ENCODE measurements at places on chromosomes 6 and 20.

- peak; percentile 36 for DNase-seq
Measured at GRCh38 chr6:46015119-46015968, at the start of gene CLIC5. Gene CLIC5 (minus strand): TSS chr6:46015860. CDS start chr6:46015542, 318 bp downstream.

DNA sequence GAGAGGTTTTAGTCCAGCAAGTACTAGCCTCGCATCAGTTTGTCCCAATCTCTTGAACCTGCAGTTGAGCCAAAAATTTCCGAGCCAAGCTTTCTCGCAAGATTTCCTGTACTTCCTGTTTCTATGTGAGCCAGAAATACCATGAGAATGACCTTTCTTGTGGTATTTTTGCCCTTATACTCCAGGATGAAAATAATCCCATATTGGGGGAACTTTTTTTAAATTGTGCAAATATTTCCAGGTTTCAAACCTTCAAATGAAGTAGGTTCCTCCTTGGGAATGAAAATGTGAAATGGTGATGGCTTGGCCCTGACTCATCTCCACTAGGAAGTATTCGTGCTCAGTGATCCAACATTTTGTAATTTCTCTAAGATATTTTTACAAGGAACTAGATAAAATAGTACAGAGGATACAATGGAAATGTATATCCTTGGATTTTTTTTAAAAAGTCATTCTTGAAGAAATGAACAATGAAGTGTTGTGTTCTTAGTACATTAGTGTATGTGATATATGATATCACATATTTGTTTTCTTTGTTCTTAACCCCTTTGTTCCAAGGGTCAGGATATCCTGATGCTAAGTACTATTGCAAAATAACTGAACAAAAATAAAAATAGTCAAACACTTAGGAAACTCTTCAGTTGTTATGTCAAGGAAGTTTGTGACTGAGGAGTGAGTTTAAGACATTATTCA is 184.0 kb downstream of the PDE7B start:
- DNase-seq, result no peak

DNA sequence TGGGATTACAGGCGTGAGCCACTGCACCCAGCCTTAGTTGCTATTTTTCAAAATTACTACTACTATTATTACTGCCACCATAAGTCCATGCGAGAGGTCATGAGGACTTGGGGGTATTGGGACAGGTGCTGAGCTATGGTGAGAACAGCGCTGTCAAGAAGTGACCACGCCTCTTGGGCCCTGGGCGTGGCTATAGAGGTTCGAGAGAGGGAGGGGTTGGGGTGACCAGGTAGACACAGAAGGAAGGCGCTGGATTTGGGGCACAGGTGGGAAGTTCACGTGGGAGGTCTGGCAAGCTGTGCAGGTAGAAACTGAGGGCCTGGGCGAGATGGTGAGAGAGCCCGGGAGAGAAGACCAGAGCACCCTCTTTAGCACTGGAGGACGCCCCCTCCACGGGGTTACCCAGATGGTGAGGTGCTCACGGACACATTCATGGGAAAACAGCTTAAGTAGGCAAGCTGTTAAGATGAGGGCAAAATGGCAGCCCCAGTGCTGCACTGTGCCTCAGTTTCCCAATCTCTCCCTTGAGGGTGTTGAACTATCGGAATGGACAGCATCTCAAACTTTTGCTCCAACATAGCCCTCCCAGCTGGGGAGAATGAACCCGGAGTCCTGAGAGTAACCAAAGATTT is 61.0 kb downstream of the RAB44 start:
- DNase-seq, result no peak

DNA sequence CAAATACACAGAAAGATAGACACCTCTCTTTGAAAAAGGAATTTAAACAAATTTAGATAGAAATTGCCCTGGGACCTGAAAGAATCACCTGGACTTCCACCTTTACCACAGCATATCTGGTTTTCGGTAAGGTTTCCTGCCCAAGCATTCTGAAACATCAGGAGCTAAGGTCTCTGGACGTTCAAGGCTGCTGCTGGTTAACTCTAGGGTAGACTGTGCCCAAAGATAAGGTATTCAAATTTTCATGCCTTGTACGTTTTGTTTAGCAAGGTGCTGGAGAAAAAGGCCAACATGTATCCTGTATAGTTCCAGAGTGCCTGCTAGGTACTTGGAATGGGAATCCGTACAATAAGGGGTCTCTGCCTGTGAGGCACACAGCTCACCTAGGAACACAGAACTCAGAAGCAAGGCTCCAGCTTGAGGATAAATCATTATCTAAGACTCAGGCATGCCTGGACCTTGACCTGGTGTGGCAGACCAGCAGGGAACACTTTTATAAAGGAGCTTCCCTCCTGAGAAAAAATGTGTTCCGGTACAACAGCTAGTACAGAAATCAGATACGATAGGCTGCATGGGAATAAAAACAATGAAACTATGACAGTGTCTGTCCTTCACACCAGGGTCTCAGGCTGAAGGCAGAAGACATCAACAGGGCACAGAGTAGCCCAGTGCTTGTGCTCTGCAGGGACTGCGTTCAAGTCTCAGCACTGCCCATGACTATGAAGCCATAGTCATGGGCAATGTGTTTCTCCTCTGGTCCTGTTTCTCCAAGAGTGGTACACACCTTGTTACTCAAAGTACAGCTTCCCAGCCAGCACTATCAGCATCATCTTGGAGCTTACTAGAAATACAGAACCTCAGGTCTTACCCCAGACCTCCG is 70.4 kb downstream of the METTL24 start:
- no peak for DNase-seq

- no peak for DNase-seq
Measured at GRCh38 chr20:32068174-32068573, 16.1 kb downstream of the HCK start.

GRCh38 chr20:24340933-24341332 is 128.5 kb upstream of the SYNDIG1 start:
- no peak for DNase-seq

DNA sequence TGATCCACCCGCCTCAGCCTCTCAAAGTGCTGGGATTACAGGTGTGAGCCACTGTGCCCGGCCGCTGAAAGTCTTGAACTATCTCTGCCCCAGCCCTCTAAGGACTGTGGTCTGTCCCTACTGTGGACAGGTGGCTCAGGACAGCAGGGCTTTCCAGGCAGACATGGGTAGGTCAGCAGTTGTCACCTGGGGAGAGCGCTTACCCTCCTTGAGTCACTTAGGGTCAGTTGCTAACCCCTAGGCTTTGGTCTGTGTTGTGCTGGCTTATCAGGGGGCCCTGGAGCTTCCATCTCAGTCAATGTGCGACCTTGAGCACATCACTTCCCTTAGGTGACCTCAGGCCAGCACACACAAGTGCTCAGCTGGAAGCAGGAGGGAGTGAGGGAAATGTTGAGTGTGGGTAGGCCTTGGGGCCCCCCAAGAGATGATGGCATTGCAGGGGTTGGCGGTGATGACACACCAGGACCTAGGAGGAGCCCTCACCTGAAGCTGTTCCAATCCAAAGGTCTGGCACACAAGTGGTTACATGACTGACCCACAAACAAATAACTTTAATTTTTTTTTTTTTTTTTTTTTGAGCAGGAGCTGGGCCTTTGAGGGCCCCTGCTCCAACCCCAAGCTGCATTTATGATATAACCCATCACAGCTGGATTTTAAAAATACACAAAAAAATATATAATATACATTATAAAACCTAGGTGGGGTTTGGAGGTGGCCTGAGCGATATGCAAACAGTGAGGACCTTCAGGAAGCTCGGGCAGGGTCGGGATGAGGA is 5.1 kb downstream of the RPL10A start:
- peak; percentile 42 for DNase-seq

GRCh38 chr6:134419716-134420115 is 101.8 kb upstream of the SGK1 start:
- DNase-seq, result no peak

DNA sequence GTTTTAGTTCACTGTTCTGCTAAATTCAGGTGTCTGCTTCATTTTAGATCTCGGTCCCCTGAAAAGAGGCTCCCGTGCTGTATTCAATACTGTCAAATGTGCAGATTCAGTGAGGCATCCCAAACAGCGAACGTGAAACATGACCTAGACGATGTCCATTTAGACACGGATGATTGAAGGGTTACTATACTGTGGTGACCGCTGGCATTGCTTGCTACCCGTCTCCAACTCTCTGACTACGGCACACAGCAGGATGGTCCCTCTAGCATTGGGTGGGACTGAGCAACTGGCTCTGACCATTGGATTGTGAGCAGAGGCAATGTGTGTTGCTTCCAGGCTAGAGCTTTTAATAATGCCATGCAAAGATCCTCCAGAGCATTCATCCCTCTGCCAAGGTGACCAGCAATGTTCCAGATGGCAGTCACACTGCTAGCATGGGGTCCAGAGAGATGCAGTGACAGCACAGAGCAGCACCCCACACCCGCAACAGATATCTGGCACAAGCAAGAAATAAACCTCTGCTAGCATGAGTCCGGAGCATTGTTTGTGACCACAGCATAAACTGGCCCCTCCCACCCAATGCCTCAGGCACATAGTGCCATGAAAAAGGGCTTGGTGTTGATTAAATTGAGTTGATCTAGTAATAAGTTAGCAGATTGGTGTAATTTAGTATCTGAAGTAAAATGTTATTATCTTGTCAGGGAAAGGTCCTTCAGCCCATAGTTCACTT is 9.0 kb downstream of the METTL24 start:
- no peak for DNase-seq

DNA sequence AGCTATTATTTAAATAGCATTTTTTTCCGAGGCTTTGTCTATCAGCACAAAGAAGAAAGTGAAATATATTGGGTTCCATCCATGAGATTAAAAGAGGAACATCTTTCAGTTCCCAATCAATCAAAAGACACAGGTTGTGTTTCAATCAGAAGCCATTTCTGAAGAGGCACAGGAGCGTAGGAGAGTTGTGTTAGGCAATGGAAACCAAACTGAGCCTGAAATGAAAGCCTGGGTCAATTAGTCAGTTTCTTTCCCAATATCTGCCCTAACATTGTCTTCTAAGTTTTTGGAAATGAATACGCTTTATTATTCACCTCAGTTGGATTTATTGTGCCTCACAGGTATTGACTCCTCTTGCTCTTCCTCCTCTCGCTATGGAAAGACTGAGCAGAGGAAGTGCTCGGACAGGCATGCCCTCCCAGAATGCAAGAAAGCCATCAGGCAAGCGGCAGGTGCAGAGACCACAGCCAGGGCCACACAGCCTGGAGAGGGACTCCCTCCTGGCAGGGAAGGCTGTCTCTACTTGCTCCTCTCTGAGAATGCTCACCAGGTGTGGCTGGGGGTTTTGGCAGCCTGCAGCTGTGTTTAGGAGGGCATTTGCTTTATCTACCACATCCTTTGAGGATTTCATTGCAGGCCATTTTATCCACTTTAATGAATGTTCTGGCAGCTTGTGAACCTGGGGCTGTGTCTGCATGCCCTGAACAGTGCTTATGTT is 100.8 kb upstream of the NEDD9 start:
- no peak for DNase-seq

DNA sequence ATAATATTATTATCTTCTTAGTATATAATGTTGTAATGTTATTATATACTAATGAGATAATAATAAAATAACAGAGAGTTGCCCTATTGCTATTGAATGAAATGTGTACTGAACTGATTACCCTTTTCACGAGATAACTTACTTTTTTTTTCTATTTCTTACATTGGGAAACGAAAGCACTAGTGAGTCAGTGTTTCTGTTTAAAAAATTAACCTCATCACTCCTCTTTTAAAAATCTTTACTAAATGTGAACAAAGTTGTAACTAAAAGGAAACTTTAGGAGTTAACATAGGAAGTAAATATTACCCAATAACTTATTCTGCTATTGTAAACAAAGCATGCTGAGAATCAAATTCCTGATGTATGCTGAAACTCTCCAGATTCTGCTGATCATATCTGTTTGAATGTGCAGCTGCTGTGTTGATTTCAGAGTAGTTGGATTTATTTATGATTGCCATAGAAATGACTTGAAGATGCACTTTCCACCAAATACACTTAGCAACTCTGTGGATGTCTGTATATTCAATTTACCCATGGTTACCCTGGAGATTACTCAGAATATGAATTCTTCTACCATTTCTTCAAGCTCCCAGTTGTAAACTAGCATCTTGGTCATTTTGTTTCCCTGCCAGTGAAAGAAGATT is 523.4 kb downstream of the TENT5A start:
- DNase-seq, result no peak

DNA sequence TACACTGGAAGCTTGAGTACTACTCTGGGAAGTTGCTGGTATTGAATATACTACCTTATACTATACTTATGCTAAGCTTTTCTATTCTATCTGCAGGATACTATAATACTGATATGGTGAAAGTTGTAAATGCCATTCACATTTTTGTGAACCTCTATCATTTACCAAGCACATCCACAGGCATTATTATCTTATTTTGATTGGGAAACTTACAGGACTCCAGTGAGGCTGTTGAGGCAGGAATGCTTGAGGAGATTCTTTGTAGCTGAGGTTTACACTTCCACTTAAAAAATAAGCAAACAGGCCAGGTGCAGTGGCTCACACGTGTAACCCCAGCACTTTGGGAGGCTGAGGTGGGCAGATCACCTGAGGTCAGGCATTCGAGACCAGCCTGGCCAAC is 442.9 kb downstream of the QKI start:
- no peak for DNase-seq

GRCh38 chr20:24458436-24458835 is 11.0 kb upstream of the SYNDIG1 start:
- no peak for DNase-seq

DNA sequence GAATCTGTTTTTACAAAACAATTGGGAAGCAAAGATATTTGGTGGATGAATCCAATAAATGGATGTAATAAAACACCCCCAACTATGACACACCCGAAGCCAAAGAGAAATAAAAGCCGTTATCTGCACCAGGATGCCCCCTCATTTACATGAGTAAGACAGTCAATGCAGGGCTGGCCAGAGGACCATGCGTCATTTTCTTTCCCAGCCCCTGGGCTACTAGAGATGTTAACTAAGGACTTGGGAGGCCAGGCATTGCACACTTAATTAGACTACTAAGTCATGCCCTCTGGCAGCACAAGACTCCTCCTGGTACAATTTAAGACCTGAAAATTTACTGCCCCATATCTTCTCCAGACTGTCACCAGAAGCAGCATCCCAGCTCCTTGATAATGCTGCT is 3.2 kb downstream of the LEMD2 start:
- no peak for DNase-seq

GRCh38 chr20:42553374-42553773 is 636.3 kb downstream of the PTPRT start:
- no peak for DNase-seq

GRCh38 chr6:7691675-7692452 is 34.0 kb upstream of the BMP6 start:
- DNase-seq, result no peak

- DNase-seq, result no peak
Measured at GRCh38 chr6:141437011-141437410, 695.7 kb upstream of the GJE1 start.

GRCh38 chr6:144853603-144854002 is 568.5 kb downstream of the UTRN start:
- no peak for DNase-seq

- DNase-seq, result no peak
Measured at GRCh38 chr6:158813032-158813431, 6.1 kb downstream of the EZR start.

GRCh38 chr20:51562332-51563173 is 20.0 kb upstream of the NFATC2 start:
- no peak for DNase-seq
